ENCODE measurements at places on chromosomes 12 and 14.

- no peak for DNase-seq
These were observed 4.8 kb downstream of the PPFIBP1 start for GRCh38 chr12:27528788-27529187.

DNA sequence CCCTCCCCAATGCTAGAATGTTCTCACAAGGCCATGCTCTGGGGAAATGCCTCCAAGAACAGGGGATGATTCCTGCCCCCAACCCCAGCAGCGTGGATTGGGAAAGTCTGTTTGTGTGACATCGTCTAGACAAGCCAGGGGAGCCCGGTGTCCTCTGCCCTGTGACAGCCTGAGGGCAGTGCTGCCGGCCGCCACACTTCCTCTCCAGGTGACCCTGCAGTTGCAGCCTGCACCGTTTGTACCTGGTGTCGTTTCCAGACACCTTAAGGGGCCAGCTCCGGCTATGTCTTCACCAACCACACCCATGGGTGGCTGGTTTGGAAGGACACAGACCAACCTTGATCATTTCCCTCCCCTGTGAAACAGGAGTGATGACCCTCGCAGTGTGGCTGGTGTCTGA is 372.6 kb downstream of the BCL11B start:
- no peak for DNase-seq

- DNase-seq: no peak
These were observed 74.4 kb upstream of the TRHDE start for GRCh38 chr12:72197790-72198189.

DNA sequence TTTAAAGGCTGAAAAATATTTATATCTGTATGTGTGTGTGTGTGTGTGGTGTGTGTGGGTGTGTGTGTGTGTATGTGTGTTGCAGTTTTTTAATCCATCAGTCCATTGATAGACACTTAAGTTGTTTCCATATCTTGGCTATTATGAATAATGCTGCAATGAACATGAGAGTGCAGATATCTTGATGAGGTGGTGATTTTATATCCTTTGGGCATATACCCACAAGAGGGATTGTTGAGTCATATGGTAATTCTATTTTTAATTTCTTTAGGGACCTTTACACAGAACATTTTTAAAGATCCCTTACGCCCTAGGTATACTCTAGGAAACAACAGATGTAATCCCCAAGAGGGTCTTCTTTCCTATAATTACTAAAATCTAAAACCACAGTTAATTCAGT is 154.5 kb upstream of the CLEC14A start:
- DNase-seq: no peak

DNA sequence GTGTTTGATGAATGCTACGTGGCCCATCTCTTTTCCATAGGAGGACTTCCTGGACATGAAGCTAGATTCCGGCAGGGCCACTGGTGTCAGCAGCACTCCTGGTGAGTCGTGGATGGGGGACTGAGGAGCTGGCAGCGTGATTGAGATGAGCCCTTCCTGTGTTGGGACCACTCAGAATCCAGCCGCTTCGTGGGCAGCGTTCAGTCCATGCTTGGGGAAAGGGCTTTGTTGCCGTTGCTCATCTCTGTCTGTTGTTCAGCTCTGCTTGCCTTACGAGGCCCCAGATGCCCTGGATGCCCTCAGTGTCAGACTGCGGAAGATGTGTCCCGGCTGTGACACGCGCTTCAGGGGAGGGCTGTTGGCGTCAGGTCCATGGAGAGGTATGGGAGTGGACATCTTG is 127.1 kb upstream of the RTL1 start:
- no peak for DNase-seq

DNA sequence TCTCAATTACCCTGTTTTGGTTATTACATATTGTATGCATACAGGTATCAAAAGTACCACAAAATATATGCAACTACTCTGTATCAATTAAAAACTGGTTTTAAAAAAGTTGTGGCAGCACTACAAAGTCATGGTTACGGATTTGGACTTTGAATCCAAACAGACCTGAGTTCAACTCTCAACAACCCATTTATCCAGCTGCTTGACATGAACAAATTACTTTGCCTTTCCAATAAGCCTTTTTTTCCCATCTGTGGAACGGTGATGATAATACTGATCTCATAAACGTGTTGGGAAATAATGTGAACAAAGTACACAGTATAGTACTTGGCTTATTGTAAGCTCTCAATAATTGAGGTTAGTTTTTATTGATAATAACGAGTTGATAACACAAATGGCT is 85.0 kb downstream of the MNAT1 start:
- no peak for DNase-seq

- no peak for DNase-seq
These were observed 102.6 kb upstream of the PRB2 start for GRCh38 chr12:11497995-11498394.

DNA sequence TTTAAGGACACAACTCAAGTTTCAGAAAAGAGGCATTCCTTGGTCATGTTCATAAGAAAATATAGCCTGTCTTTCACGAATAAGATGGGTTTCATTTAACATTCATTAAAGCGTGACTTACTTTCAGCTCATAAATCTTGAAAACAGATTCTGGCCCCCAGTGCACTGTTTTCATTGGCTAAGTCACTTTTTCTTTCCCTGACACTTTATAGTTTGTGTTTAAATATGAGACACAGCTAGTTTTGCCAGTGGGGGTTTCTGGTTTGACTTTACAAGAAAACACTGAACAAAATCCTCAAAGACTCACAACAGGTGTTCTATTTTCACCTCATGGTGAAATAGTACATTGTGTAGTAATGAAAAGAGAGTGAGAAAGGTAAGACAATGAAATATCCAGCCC is 65.9 kb downstream of the PHLDA1 start:
- DNase-seq: no peak

- DNase-seq: no peak
These were observed 42.8 kb downstream of the NOC4L start for GRCh38 chr12:132186857-132187620.

GRCh38 chr12:65419284-65420072 is 141.0 kb downstream of the MSRB3 start:
- DNase-seq: no peak

DNA sequence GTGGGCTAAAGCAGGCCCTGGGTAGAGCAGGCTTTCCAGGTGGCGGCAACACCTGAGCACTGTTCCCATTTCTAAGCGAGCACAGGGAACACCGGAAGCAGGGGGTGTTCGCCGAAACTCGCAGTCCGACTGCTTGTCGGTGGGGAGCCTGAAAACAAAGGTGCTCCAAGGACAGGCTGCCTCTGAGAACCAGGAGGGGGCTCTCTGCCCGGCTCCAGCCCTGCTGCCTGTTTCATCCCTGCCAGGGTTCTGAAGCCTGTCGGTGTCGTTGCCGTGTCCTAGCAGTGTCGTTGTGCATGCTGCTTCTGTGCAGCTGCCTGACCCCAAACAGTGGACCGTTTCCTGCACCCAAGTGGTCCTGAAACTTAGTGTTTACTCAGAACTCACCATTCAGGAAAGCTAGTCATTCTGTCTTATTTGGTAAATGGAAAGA is 21.8 kb downstream of the CCNK start:
- no peak for DNase-seq

DNA sequence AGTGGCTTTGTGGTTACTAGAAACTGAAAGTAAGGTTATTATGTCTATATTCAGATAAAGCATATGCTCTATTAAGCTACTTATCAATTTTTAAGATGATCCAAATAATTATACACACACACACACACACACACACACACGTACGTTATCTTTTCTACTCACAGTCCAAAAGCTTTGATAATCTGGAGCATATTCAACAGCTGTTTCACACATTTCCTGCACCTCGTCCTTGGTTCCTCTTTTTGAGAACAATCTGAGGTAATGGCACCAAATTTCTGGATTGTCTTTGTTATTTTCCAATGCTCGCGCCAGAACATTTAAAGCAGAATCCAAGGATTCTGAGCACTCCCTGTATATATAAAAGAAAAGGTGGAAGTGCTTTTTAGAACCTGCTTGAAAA is 37.5 kb downstream of the ZFC3H1 start:
- DNase-seq: no peak

DNA sequence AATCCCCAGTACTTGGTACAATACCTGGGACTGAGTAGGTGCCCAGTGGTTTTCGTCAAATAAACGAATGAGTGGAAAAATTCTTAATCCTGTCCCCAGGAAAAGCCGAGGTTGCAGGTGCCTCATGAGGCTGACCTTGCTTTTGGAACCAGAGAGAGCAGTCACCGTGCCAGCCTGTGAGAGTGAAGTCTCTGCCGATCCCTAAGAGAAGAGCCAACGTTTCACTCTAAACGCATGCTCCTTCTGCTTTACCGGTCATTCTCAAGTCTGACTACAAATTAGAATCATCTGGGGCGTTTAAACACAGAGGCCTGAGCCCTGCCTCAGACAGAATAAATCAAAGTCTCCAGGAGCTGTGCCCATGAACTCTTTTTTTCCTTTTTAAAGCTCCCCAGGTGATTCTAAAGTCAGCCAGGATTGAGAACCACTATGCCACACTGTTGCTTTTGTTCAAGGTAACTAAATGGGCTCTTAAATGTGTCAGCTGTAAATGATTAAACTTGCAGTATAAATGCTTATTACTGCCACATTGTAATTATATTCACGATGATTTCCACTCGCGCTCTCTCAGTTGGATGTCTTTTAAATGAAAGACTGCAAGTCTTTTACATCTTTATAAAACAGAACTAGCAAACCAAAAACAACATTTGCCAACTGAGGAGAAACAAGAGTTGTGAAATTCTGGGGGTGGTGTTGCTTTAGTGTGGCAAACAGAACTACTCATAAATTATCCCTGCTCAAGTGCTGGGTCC is 26.9 kb downstream of the TCP11L2 start:
- DNase-seq: no peak

GRCh38 chr14:98954349-98955000 is 317.5 kb downstream of the BCL11B start:
- no peak for DNase-seq

DNA sequence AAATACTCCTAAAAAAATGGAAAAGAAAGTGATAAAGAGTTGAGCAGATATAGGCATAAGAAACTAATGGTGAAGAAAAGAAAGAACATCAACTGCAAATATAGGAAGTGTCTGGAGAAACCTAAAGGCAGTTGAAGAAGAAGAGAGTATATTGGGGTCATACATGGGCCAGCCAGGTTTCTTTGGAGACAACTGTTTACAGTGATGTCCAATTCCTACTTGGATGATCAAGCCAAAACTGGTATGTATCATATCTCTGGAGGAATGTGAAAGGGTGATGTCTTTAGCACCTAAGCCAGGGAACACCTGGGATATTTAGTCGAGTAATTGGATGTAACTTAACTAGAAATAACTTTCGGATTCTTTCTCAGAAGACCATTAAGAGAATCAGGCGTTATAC is 129.3 kb upstream of the FLRT2 start:
- DNase-seq: no peak

DNA sequence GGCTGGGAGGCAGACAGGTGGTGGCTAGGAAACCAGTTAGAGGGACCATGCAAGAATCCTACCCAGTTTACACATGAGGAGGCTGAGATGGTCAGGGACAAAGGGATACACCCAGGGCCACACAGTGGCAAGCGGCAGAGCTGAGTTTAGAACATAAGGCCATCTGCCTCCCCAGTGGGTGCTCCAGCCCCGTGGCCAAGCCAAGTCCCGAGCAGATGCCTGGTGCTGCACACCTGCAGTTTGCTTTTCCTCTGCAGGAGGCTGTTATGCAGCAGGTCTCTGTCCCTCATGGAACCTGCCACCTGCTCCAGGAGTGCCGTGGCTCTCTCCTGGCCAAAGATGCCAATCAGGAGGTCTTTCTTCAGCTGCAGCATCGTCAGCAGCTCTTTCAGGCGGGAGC is 70.8 kb downstream of the SYNE3 start:
- no peak for DNase-seq

Measured in D341Med (cell line).